Activated CD4-positive, alpha-beta T cell treated with anti-CD3 and anti-CD28 coated beads for 4 hours (primary cell): ENCODE measurements at places on chromosomes 3 and 15.
A peak's percentile ranks its signal among the peaks of the same experiment; 100 is the strongest.

- no peak for DNase-seq
These were observed 708.4 kb upstream of the CBLB start for GRCh38 chr3:106577241-106577640.

DNA sequence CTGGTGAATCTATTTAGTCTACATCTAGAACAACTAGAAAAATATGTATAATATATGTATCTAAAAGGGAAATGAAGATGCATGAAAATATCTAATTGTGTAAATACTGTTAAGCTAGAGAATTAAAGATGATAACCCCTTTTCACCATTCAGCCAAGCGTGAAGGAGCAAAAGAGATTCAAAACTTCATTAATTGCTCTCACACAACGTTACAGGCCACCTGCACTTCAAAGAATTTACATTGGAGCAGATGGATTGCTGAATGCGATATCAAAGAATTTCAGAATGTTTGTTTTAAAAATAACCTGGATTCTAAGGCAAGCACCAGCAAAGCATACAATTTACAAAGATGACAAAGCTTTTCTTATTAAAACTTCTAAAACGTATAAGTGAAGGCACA lies 243.2 kb downstream of the ROBO2 start:
- no peak for DNase-seq

- DNase-seq, result peak; percentile 29
These were observed 25.9 kb downstream of the WNT7A start for GRCh38 chr3:13853978-13854296.

GRCh38 chr3:114454551-114455251 lies 160.9 kb downstream of the TIGIT start:
- DNase-seq, result no peak

- no peak for DNase-seq
These were observed 347.4 kb downstream of the SI start for GRCh38 chr3:164730815-164731360.

DNA sequence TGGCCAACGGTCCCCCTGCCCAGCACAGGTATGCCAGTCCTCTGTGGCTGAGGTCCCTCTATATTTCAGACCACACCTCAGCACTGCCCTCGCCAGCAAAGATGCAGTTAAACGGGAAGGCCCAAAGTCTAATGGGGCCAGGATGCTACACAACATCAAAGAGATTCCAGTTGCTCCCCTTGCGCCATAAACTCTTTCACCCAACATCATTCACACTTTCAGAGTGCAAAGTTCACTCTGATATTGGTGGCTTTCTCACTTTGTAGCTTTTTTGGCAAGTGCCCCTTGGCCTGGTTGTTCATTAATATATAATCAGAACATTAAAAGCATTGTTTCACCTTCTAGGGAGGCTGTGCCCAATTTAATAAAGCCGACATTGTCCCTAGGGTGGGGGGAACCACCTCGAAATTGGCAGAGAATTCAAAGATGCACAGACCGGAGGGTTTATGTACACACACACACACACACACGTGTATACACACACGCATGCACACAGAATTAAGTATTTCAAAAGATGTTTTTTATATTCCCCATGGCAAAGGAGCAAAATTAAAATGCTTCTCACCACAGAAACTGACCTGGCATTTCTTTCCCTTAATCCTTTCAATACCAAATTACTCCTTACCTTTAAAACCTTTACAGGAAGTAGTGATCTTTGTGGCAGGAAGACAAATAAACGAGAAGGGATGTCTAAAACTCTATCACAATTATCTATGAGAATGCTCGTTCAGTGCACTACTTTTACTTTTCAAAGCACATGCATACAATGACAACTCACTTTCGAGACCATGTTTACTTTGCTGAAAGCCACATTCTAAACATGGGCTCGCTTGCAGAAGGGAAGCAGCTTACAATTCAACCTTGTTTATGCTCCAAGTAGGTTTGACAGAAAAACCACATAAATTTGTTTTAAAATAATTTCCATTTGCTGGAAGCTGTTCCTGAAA lies 19.5 kb downstream of the LRIG1 start:
- DNase-seq, result no peak

- DNase-seq, result no peak
These were observed 105.3 kb downstream of the LSM3 start for GRCh38 chr3:14283813-14284438.

- no peak for DNase-seq
These were observed 294.8 kb downstream of the MCTP2 start for GRCh38 chr15:94526071-94526689.

GRCh38 chr3:128967748-128968355 lies 26.0 kb downstream of the CFAP92 start:
- DNase-seq, result no peak

- no peak for DNase-seq
These were observed 103.0 kb downstream of the SUCNR1 start for GRCh38 chr3:151976211-151977050.

GRCh38 chr3:112633757-112634156 lies 7.2 kb downstream of the CCDC80 start:
- DNase-seq, result no peak

GRCh38 chr15:57236561-57237300 lies 139.6 kb upstream of the CGNL1 start:
- no peak for DNase-seq

DNA sequence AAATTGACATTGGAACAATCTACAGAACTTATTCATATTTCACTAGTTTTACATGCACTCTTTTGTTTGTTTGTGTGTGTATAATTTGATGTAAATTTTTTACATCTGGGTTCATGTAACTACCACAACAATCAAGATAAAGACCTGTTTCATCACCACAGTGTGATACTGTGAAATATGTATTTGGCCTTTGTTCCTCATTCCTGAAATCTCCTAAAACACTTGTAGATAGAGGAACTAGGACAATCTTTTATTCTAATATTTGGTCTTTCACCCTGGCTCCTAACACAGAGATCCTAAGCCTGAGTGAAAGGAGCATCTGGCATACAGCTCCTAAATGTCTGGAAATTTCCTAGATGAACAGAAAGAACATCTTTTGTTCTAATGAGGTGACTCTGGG lies 155.0 kb upstream of the GPR149 start:
- no peak for DNase-seq
